ENCODE measurements at places on chromosomes 5 and 9. TPM values are rescaled to one million over a fixed set of nuclear protein-coding genes. Genes with fewer than 3 reads are reported as not detected.

SCGB3A2 gene
- total RNA-seq = not detected

PARP8 gene
- 66.3 TPM for total RNA-seq

ZNF883 gene
- total RNA-seq = 0.11 TPM

NEURL1B gene
- total RNA-seq = 2.0 TPM

CARTPT gene
- total RNA-seq = not detected

ZNF462 gene
- 0.18 TPM for total RNA-seq

SPOCK1 gene
- 0.16 TPM for total RNA-seq

C5orf34 gene
- total RNA-seq = 7.9 TPM

CDX1 gene
- not detected for total RNA-seq

HTR4 gene
- total RNA-seq = not detected

BBLN gene
- total RNA-seq = 82.4 TPM

SLC25A48 gene
- not detected for total RNA-seq

PTPA gene
- 105 TPM for total RNA-seq

PCDHGA11 gene
- total RNA-seq = 0.11 TPM

WDR38 gene
- total RNA-seq = not detected

HDAC3 gene
- total RNA-seq = 80.8 TPM

SPATA31D4 gene
- not detected for total RNA-seq

PCDHGB1 gene
- total RNA-seq = 0.18 TPM

SLCO6A1 gene
- not detected for total RNA-seq

PDZD2 gene
- not detected for total RNA-seq

SLC27A4 gene
- 22.5 TPM for total RNA-seq

TEX53 gene
- total RNA-seq = not detected

ALDH1A1 gene
- not detected for total RNA-seq

IL9 gene
- total RNA-seq = not detected

VPS13A gene
- 47.9 TPM for total RNA-seq

UAP1L1 gene
- 14.8 TPM for total RNA-seq

UGT3A1 gene
- not detected for total RNA-seq

FOXD4L5 gene
- total RNA-seq = not detected

PRDM9 gene
- not detected for total RNA-seq

TRAF1 gene
- total RNA-seq = 82.3 TPM

AMACR gene
- total RNA-seq = 6.5 TPM

CTXN3 gene
- not detected for total RNA-seq

SPINK5 gene
- total RNA-seq = not detected

TTC23L gene
- total RNA-seq = not detected

SLC6A7 gene
- total RNA-seq = not detected

PCA3 gene
- total RNA-seq = not detected

TPRN gene
- 9.6 TPM for total RNA-seq

SPEF2 gene
- total RNA-seq = 6.3 TPM

KCNMB1 gene
- 0.05 TPM for total RNA-seq

SPAAR gene
- total RNA-seq = not detected

NXNL2 gene
- not detected for total RNA-seq

DMRT3 gene
- total RNA-seq = not detected

BTNL3 gene
- total RNA-seq = not detected

ACO1 gene
- total RNA-seq = 9.8 TPM

BOD1 gene
- 18.3 TPM for total RNA-seq

FAM151B gene
- 1.0 TPM for total RNA-seq

FAM221B gene
- total RNA-seq = not detected

SOWAHA gene
- 0.09 TPM for total RNA-seq
